ENCODE measurements at places on chromosomes 2 and 18. TPM values are rescaled to one million over a fixed set of nuclear protein-coding genes. Genes with fewer than 3 reads are reported as not detected.

DNA sequence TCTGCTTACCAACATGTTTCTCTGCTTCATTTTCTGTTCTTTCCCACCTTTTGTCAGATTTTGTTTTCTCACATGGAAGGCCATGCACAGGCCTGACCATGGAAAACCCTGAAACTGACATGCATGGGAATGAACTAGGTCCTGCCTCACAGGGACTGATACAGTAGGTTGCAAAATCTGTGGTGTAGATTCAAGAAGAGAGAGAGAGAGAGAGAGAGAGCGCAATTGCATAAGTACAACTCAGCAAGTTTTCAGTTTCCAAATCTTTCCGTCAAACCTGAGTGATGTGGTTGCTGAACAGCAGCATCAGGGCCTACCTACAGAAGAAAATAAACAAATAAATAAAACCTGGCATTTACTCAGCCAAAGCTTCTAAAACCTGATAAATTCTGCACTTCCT lies 87.5 kb upstream of the RNF152 start:
- H3K4me1 ChIP-seq = no peaks in the 10 kb centered on the region
- H3K27ac ChIP-seq = no peak overlapping the region
- no peaks in the 10 kb centered on the region for H3K36me3 ChIP-seq
- no peak overlapping the region for H3K4me3 ChIP-seq

DNA sequence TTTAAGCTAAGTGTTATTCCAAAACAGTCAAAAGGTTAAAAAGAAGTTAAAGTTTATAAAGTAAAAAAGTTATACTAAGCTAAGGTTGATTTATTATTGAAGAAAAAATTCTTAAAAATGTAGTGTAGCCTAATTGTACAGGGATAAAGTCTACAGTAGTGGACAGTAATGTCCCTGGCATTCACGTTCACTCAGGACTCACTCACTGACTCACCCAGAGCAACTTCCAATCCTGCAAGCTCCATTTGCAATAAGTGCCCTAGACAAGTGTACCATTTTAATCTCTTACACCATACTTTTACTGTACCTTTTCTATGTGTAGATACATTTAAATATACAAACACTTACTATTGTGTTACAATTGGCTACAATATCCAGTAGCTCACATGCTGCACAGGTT lies 86.1 kb downstream of the CACNB4 start:
- no peaks in the 10 kb centered on the region for H3K4me1 ChIP-seq
- H3K27me3 ChIP-seq = peaks cover 8% of the 10 kb centered on the region
- H3K36me3 ChIP-seq = no peaks in the 10 kb centered on the region
- H3K27ac ChIP-seq = no peak overlapping the region

DNA sequence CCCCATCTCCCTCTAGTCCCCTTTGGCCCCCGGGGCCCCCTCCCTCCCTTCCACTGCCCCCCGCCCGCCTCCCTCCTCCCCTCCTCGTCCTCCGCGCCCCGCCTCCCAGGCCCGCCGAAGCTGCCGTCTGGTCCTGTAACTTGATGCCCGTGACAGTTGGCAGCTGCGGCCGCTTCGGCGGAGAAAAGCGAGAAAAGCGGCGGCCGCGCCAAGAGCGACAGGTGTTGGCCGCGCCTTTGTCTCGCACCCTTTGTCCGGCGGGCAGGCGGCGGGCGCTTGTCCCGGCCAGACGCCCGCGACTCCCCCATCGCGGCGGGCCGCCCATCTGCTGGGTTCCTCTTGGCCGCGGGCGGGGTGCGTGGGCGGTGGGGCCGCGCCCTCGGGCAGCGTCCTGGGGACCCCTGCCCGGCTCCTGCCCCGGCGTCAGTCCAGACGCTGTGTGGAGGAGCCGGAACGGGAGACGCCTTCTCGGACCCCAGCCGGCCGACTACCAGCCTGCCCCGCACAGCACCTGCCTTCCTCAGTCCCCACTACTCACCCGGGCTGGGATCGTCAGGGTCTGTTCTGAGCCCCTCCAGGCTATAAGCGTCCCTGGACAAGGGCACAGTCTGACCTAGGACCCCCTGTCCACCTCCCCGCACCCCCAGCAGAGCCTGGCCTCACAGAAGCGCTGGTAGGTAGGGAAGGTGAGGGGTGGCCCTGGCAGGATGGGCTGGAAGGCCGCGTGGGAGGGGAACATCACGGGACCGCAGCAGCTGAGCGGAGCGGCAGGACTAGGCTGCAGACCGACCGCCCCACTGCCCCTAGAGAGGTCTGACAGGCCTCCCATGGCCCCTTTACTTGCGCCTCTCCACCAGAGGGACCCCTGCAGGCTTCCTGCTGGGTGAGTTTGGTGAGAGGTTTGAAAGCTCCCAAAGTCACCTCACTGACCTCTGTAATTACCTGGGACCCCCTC lies 1.2 kb upstream of the HES6 start:
- H3K4me3 ChIP-seq = no peak overlapping the region
- H3K36me3 ChIP-seq = no peaks in the 10 kb centered on the region
- H3K4me1 ChIP-seq = no peaks in the 10 kb centered on the region
- H3K27me3 ChIP-seq = peaks cover 32% of the 10 kb centered on the region

DNA sequence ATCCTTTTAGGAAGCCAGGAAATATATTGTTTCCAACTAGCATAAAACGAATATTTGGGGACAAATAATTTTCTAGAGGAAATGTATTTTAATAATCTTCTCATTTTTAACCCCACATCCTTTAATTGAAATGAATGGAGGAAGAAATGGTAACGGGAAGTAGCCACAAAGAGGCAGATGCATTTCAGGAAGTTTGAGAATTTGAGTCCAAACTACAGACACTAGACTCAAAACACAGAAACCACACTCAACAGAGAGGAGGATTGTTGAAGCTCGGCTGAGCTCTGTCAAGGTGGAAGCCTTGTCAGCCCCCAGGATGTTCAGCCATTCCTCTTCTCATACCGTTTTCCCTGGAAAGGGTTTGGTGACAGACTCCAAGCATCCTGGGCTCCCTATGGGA lies 288.5 kb downstream of the NAPG start:
- no peak for DNase-seq
- no peaks in the 10 kb centered on the region for H3K4me1 ChIP-seq
- H3K36me3 ChIP-seq = no peaks in the 10 kb centered on the region

GRCh38 chr2:191014653-191015020 lies 666 bp upstream of the STAT1 start:
- peak overlapping the region; percentile 83 for H3K4me3 ChIP-seq
- DNase-seq = no peak
- peaks cover 38% of the 10 kb centered on the region for H3K4me1 ChIP-seq
- no peaks in the 10 kb centered on the region for H3K27me3 ChIP-seq
- peak overlapping the region; percentile 90 for H3K27ac ChIP-seq
- H3K36me3 ChIP-seq = peaks cover 12% of the 10 kb centered on the region

- no peaks in the 10 kb centered on the region for H3K36me3 ChIP-seq
- H3K4me3 ChIP-seq = no peak overlapping the region
- no peaks in the 10 kb centered on the region for H3K27me3 ChIP-seq
These were observed 862.4 kb upstream of the ACVR2A start for GRCh38 chr2:146982393-146982846.

DNA sequence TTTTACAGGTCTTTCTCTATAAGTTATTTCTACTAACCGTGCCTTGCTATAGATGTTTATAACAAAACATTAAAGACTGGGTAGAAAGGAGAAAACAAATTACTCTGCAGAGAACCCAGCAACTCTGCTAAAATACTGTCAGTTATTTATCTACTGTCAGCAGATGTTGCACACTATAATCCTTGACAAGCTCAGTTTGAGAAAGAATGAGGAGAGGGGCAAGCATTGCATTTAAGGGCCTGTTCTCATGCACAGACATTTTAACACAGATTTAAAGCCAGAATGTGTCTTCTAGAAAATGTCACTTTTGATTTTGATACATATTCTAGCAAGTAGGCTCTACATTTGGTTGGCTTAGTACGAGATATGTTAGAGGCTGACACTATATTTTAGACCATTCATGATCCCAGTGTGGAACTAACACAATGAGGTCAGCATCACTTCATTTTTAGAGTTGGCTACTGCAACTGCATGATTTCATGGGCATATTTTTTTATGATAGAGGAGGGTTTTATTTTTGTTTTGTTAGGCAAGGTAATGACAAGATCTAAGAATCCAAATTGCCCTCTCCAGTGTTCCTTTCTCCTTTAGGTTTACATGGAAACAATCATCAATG lies 516.4 kb downstream of the ZEB2 start:
- no peak overlapping the region for H3K4me3 ChIP-seq
- no peaks in the 10 kb centered on the region for H3K27me3 ChIP-seq
- no peaks in the 10 kb centered on the region for H3K4me1 ChIP-seq

- no peaks in the 10 kb centered on the region for H3K27me3 ChIP-seq
- H3K4me1 ChIP-seq = peaks cover 10% of the 10 kb centered on the region
- H3K27ac ChIP-seq = no peak overlapping the region
- no peaks in the 10 kb centered on the region for H3K36me3 ChIP-seq
- H3K4me3 ChIP-seq = no peak overlapping the region
These were observed 150.0 kb upstream of the AGAP1 start for GRCh38 chr2:235343869-235344268.

DNA sequence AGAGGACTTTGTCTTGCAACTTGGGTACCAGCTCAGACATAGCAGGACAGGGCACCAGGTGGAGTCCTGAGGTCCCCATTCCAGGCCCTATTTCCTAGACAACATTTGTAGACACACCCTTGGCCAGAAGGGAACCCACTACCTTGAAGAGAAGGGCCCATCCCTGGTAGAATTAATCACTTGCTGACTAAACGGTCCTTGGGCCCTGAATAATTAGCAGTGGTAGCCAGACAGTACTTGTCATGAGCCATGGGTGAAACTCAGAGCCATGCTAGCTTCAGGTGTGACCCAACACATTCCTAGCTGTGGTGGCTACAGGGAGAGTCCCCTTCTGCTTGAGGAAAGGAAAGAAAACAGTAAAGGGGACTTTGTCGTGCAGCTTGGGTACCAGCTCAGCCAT lies 28.5 kb upstream of the ACTR2 start:
- H3K27ac ChIP-seq = no peak overlapping the region
- no peaks in the 10 kb centered on the region for H3K27me3 ChIP-seq
- H3K4me1 ChIP-seq = peaks cover 4% of the 10 kb centered on the region
- H3K36me3 ChIP-seq = no peaks in the 10 kb centered on the region

GRCh38 chr2:45394842-45395241 lies 216.2 kb downstream of the SRBD1 start:
- H3K27me3 ChIP-seq = no peaks in the 10 kb centered on the region
- DNase-seq = no peak
- H3K27ac ChIP-seq = no peak overlapping the region
- no peak overlapping the region for H3K4me3 ChIP-seq
- H3K36me3 ChIP-seq = no peaks in the 10 kb centered on the region
- peaks cover 11% of the 10 kb centered on the region for H3K4me1 ChIP-seq

DNA sequence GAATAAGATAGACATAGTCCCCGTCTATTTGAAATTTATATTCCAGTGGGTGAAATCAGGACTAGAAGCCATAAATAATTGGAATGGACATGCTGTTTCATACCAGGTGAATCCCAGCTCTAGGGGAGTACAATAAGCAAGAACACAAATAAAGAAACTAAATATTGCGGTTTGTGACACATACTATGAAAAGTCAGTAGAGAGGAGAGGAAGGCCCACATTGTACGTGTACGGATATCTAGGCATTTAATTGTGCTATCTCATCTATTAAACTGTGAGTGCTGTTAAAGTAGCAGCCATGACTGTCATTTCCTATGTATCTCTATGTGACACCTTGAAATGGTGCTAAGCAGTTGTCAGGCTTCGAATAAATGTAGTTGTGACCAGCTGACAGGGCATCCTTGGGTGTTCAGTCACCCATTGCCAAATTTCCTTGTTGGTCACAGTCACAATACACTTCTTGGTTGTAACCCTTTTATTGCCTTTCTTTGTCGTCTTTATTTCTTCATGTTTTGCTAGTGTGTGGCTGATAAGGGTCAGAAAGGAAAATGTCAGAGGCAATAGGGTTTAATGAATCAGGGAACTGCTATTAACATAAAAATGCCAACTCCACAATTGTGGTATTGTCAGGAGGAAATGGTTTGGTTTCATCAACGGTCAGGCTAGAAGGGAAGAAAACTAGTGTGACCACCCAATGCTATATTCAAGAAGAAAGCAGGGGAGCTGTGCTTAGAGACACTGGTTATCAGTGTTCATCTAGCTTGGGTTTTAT lies 31.5 kb downstream of the CPO start:
- H3K27me3 ChIP-seq = no peaks in the 10 kb centered on the region
- H3K36me3 ChIP-seq = no peaks in the 10 kb centered on the region
- no peak overlapping the region for H3K4me3 ChIP-seq
- no peak overlapping the region for H3K27ac ChIP-seq
- no peak for DNase-seq
- H3K4me1 ChIP-seq = peaks cover 24% of the 10 kb centered on the region

DNA sequence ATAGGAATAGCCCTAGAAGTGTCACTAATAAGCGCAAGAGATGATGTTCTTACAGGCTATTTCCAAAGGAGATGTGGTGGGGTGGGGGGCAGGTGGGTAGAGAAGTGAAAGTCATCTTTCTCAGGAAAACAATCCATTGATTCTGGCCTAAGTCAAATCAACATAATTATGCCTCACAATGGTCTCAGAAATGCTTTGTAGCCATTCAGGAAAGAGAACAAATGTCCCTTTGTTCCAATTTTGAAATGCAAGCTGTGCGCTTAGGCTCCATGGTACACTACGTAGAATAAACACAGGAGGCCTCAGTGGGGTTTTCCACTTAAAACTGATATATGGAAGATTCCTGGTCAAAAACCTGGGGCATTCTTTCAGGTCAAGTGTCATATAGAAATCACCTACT lies 529.9 kb upstream of the KLHL29 start:
- DNase-seq = no peak
- H3K4me1 ChIP-seq = no peaks in the 10 kb centered on the region
- no peaks in the 10 kb centered on the region for H3K36me3 ChIP-seq
- no peaks in the 10 kb centered on the region for H3K27me3 ChIP-seq
- H3K4me3 ChIP-seq = no peak overlapping the region

GRCh38 chr18:8747440-8747937 lies 42.1 kb downstream of the MTCL1 start:
- no peak overlapping the region for H3K4me3 ChIP-seq
- H3K36me3 ChIP-seq = 0 out of 2 replicates have a peak, but pooled peaks cover 5% of the 10 kb centered on the region
- H3K27ac ChIP-seq = peak overlapping the region; percentile 85
- no peaks in the 10 kb centered on the region for H3K27me3 ChIP-seq

DNA sequence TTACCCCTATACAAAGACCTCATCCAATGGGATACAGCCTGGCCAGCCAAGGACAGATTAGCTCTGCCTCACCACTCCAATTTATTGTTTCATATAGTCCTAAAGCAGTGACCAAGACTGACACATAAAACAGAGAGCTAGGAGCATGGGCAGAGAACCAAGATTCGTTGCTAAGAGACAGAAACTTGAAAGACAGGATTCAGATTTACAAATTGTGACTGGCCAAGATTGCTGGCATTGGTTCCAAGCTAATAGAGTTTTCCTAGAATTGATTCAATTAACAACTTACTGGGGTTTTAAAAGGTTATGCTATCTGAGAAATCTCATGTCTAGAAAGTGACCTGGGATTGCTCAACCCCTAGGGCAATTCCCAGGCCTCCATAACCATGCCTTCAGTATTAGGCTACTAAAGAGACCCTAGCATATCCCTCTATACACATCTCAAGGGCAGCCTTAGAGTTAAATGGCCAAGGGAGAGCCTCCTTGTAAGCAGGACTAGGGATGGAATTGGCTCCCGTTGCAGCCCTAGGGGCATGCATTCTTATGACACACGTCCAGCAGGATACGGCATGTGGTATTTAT lies 75.6 kb downstream of the ICOS start:
- H3K4me1 ChIP-seq = no peaks in the 10 kb centered on the region
- H3K27ac ChIP-seq = no peak overlapping the region
- peaks cover 10% of the 10 kb centered on the region for H3K27me3 ChIP-seq
- H3K36me3 ChIP-seq = no peaks in the 10 kb centered on the region
- no peak overlapping the region for H3K4me3 ChIP-seq
- DNase-seq = peak; percentile 6

WNT10A gene
- not detected for polyA plus RNA-seq

SNTG2 gene
- not detected for polyA plus RNA-seq

APLF gene
- 3.2 TPM for polyA plus RNA-seq

SCN3A gene
- not detected for polyA plus RNA-seq

ASIC4 gene
- not detected for polyA plus RNA-seq
